ENCODE measurements at places on chromosomes 1 and 21.

- DNase-seq: no peak
Observed at GRCh38 chr21:40686526-40686925, 160.4 kb downstream of the DSCAM start.

- no peak for DNase-seq
Observed at GRCh38 chr1:53878492-53879105, 11.0 kb downstream of the YIPF1 start.

GRCh38 chr21:41220208-41220733 lies 52.3 kb downstream of the BACE2 start:
- DNase-seq: no peak

DNA sequence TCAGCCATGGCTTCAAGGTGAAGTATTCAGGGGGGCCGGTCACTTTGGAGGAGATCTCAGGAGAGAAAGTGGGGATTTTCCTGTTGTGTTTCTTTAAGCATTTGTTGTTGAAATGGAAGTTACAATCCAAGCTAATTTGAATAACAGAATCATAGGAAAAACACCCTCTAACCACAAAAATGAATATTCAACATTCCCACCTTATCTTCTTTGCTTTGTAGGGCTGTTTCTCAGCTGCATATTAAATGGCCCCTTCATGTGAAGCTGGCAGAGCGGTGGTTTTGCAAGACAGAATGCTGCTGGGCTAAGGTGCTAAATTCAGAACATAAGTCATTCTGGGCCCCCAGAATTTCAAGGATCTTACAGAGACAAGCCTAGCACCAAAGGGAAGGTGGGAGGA lies 279.0 kb downstream of the RRAGC start:
- DNase-seq: no peak

- no peak for DNase-seq
Observed at GRCh38 chr1:57041901-57042300, 76.1 kb upstream of the C8B start.

GRCh38 chr1:245577191-245578157 lies 422.7 kb downstream of the KIF26B start:
- DNase-seq: no peak

- DNase-seq: no peak
Observed at GRCh38 chr1:221511797-221512196, 230.1 kb downstream of the DUSP10 start.

DNA sequence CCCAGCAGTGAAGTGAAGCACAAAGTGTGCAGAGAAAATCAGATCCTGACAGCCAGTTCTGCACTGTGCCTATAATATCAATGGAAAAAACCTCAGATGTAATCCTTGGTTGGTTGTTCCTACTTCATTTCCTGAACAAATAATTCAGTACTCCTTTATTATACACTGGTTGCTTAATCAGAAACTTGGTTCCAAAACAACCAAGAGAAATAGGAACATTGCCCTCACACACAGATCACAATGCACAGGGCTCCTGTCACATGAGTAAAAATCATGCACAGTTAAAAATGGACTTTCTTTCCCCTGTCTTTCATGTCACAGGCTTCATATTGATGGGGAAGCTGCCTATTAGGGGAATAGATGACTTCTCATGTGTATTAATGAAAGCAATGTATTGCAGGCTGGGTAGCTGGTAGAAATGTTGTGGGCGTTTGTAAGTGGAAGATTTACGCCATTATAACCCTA lies 9.7 kb downstream of the DNASE2B start:
- no peak for DNase-seq

DNA sequence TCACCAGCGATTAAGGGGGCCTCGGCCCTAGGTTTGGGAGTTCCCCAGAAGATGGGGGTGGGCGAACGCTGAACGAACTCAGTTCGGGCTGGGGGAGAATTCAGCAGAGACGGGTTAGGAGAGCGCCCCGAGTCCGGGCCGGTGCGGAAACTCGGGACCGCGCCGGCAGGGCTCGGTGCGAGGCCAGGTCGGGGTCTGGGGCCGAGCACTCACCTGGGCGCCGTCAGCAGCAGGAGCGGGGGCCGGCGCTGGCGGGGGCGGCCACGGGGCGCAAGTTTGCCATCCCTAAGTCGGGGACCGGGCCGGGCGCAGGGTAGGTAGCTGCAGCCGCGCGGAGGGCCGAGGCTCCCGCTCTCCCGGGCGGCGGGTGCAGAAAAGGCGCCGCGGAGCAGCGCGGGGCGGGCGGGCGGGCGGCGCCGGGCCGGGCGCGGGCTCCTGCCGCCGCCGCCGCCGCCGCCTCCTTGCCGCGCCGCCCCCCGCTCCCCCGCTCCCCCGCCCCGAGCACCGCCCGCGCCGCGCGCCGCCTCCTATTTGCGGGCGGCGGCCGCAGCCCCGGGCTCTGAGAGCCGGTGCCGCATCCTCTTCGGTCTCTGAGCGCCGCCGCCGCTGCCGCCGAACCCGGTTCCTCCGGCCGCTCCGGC lies 349 bp downstream of the ADGRB2 start:
- DNase-seq: no peak

GRCh38 chr1:226577401-226578180 lies 29.0 kb downstream of the STUM start:
- DNase-seq: no peak

- DNase-seq: no peak
Observed at GRCh38 chr1:7644961-7645750, 125.9 kb upstream of the VAMP3 start.

DNA sequence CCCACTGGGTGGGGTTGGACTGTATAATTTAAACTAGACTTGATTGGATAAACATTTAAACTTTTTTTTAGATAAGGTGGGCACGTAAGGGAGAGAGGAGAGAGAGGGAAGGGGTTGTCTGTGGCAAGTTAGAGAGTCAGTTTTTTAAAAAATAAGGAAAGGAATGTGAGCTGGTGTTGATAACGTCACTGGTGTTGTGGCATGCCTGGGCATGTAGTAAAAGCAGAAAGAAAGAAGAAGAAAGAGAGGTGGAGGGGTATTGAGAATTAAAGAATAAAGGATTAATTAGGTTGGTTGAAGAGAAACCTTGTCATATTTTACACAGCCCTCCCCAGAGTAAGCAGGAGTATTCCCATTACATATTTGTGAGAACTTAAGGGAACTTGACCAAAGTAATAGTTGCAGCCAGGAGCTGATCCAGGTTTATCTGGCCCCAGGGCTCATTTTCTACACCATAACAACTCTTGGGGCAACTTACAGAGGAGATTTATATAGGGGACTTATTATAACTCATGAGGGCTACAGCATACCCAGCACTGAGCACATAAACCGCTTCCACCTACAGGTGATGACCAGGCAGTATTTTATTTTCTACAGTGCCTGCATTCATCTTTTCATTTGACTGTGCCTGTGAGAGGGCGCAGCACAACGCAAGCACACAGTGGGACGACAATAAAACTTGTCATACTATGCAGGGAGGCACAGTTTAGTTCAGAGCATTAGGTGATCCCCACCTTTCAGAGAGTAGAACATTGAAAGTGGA lies 70.2 kb downstream of the CCDC30 start:
- DNase-seq: no peak

GRCh38 chr1:94821636-94822305 lies 1.6 kb downstream of the SLC44A3 start:
- DNase-seq: no peak

DNA sequence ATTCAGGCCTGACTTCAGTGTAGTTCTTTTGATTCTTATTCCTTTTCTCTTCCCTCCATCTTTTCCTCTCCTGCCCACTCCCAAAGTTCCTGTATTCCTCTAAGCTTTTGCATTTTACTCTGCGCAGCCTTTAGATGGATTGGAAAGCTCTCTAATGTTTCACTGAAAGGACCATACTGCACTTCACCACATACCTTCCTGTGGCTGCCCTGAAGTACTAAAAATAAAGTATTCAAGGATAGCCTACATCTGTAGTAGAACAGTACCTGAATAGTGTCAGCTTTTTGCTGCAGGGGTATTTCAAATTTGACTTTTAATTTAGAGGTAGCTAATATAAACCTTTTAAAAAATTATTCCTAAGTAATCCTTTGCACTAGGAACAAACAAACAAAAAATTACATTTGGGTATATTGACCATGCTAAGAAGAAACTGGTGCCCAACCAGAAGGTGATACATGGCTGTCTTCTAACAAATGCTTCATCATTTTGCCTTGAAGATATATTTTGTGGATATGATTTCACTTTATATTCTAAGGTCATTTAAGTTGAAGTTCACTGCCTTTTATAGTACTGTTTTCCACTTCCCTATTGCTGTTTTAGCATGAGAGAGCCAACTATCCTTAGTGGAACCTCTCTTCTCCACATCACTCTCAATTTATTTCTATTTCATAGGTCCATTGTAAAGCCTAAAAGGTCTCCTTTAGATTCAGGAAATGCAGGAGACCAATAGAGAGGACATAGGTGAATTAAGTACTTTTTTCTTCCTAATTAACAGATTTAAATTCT lies 22.8 kb downstream of the FAM20B start:
- DNase-seq: no peak

- DNase-seq: no peak
Observed at GRCh38 chr1:170150016-170150415, 4.3 kb downstream of the NTMT2 start.
